Stimulated activated CD4-positive, alpha-beta T cell treated with anti-CD3 and anti-CD28 coated beads, Interleukin-15, amount 100 ng/mL, for 1 hour (primary cell): ENCODE measurements at places on chromosomes 12 and 14.
A peak's percentile ranks its signal among the peaks of the same experiment; 100 is the strongest.

- DNase-seq = no peak
Observed at GRCh38 chr12:47190271-47190750, 110.6 kb upstream of the AMIGO2 start.

GRCh38 chr14:86203843-86204242 is 673.9 kb downstream of the FLRT2 start:
- DNase-seq = no peak

- peak; percentile 67 for DNase-seq
Observed at GRCh38 chr14:68795597-68796417, 2.9 kb upstream of the ZFP36L1 start.

GRCh38 chr12:120231316-120232011 is 30.6 kb upstream of the RPLP0 start:
- DNase-seq = peak; percentile 57

GRCh38 chr14:96951511-96951910 is 154.3 kb downstream of the VRK1 start:
- no peak for DNase-seq

- no peak for DNase-seq
Observed at GRCh38 chr12:22628228-22628627, 3.3 kb downstream of the ETNK1 start.
